ENCODE measurements at places on chromosomes 2 and 18.

- no peak for DNase-seq
Observed at GRCh38 chr2:197869501-197870111, 65.2 kb downstream of the PLCL1 start.

DNA sequence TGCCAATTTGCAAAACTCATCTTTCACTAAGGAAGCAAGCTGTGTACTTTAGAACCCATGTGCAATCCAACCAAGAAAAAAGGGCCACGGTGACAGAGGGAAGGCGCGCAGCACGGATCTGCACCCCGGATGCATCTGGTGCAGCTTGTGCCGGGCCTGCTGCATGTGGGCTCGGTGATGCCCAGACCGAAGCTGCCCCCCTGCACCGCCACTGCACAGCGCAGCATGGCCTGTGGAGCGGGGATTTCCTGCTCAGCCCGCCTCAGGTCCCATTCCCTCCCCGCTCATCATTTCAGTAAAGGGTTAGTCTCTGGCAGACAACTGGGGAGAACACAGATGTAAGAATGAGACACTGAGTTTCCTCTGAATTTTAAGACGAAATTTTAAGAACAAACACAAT, 43.0 kb downstream of the MC2R start:
- DNase-seq: no peak

DNA sequence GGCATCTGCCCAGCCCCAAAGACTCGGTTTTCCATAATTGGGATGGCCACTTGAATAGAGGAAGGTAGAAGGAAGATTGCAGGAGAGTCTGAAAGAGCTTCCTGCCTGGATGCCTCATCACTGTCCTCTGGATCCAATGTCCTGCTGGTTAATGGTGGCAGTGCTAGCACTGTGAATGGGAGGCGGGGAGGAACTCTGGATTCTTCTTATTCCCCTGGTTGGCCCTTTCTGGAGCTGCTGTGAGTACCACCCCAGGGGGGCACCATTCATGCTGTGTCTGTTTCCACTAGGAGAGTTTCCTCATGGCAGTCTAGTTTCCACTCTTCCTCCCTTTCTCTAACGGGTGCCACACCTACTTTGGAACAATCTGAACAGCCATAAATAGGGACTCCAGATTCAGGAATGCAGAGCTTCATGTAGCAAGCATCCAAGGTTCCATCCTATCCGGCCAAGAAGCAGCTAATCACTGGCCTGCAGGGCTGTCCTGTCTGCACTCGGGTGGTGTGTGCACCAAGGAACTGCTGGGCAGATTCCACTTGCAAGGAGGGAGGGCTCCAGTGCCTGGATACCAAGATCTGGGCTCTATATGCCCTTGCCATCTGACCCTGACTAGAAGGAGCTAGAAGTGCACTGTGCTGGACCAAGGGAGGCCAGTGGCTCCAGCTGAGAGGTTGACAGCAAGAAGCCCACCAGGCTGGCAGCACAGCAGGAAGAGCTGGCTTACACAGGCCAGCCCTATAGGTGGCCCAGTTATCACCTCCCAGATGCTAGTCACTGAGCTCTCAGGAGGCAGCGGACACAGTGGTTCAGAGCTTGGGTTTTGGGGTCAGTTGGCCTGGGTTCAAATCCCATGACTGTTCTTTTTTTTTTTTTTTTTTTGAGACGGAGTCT, 4.6 kb upstream of the ATOH8 start:
- no peak for DNase-seq

DNA sequence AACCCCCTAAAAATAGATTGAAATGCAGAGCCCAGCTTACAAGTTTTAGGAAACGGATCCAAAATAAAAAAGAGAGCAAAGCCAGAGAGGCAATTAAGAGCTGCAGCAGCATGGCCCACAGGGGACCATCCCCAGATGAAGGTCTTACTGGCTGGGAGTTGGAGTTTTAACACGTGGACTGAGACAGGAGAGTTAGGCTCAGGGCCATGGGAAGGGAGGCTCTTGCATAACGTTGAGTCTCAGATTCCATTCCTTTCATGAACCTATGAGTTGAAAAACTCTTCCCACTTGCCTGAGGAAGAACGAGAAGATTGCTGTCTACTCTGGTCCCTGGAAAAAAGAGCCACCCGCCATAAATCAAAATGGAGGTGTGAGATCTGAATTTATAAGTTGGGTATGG, 101.8 kb upstream of the NDUFV2 start:
- DNase-seq: no peak

GRCh38 chr18:13247506-13247905, 28.9 kb downstream of the LDLRAD4 start:
- no peak for DNase-seq

GRCh38 chr18:60322591-60322990, 50.0 kb downstream of the MC4R start:
- DNase-seq: no peak

DNA sequence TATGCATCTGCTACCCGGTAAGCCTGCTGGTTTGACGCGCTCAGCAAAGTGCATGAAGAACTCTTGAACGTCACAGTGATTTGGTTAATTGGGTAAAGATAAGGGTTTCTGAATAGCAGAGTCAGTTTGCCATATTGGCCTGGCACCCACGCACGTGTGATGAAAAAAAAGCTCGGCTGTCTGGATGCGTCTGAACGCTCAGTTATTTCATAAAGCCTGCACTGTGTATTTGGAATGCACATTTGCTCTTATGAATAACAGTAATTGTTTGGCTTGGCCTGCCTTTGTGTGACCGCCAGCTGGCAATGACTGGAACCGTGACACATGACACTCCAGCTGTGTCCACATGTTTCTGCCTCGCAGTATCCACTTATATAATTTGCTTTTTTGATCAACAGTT, 129.2 kb upstream of the MEIS1 start:
- no peak for DNase-seq

DNA sequence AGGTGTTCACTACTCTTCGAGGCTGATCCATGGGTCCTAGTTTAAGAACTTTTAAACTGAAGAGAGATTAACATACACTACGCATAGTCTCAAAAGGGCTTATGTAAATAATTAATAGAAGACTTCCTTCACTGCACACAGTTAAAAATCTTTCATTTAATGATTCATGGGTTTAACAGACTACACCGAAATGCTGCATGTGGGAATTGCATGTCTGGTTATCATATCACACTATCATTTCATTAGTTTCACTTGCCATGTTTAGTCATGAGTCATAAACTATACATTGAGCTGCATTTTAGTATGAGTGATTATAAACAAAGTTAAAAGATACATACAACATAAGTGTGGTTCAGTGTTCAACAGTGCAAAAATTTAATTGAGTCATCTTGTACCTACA, 31.2 kb downstream of the GLS start:
- DNase-seq: no peak

DNA sequence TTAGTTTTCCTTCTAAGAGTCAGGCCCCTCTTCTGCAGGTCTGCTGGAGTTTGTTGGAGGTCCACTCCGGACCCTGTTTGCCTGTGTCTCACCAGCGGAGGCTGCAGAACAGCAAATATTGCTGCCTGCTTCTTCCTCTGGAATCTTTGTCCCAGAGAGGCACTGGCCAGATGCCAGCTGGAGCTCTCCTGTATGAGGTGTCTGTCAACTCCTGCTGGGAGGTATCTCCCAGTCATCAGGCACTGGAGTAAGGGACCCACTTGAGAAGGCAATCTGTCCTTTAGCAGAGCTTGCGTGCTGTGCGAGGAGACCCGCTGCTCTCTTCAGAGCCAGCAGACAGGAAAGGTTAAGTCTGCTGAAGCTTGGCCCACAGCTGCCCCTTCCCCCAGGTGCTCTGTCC, 4.8 kb downstream of the REG1B start:
- DNase-seq: no peak

GRCh38 chr2:215635071-215635787, 199.4 kb upstream of the FN1 start:
- DNase-seq: no peak

DNA sequence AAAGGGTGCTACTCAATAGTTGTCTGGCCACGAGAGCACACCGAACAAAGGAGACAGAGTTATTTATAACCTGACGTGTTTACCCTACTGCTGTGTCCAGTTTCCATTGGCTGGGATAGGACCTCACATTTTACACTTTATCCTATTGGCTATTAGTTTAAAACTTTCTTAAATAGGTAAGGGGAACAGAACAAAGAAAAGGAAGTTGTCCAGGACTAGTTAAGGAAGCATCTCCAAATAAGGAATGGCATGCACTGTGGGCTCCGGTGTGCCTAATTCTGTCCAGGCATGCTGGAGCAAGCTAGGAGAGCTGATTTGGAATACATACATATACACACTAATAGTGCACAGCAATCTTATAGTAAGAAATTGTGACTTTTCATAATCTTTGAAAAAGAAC, 72.2 kb downstream of the CAB39 start:
- DNase-seq: no peak

- no peak for DNase-seq
Observed at GRCh38 chr2:143150287-143150686, 21.1 kb downstream of the ARHGAP15 start.

DNA sequence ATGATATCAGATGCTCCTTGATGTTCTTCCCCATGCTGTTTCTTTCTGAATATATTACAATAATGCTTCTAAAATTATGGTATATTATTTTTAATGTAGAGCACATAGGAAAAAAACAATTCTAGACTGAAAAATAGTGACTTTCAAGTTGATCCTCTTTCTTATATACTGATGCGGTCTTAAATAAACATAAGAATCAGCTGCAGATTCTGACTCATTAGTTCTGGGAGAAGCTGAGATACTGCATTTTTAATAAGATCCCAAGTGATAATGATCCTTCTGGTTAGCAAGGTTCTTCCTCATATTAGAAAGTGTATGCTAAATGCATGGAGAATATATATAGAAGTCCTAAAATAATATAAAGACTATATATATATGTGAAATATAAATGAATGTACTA, 124.9 kb downstream of the XIRP2 start:
- DNase-seq: no peak

DNA sequence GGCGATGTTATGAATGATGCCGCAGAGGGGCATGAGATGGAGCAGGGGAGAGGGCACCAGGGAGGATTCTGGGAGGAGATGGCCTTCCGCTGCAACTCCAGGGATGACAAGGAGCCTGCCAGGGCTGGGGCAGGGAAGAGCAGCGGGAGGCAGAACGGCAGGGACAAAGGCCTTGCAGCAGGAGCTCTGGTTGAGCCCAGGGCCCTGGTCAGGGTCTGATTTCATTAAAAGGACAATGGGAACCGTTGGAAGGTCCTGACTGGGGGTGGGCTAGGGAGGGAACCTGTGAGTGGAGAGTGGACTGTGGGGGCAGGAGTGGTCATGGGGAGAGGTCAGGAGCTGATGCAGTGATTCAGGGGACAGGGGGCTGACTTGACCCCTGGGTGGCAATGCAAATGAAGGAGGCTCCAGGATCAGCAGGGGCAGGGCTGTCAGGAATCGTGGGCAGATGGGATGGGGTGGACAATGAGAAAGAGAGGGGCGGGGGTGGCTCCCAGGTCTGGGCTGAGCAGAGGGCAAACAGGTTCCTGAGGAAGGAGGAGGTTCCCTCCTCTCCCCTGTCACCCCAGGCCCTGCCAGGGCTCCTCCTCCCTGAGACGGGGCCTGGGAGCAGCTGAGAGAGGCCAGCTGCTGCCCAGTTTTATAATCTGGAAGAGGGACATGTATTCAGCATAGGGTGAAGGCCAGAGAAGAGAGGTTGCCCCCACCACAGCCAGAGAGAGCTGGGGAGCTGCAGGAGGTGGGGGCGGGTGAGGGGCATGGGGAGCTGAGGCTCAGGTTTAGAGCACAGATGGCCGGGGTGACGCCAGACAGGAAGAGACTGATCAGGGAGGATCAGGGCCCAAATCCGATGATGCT, 7.3 kb upstream of the DUSP2 start:
- no peak for DNase-seq

GRCh38 chr2:177796654-177797415, 275.7 kb downstream of the PDE11A start:
- DNase-seq: no peak

Data from RKO (cell line).